ENCODE measurements at places on chromosomes 2 and 18.

DNA sequence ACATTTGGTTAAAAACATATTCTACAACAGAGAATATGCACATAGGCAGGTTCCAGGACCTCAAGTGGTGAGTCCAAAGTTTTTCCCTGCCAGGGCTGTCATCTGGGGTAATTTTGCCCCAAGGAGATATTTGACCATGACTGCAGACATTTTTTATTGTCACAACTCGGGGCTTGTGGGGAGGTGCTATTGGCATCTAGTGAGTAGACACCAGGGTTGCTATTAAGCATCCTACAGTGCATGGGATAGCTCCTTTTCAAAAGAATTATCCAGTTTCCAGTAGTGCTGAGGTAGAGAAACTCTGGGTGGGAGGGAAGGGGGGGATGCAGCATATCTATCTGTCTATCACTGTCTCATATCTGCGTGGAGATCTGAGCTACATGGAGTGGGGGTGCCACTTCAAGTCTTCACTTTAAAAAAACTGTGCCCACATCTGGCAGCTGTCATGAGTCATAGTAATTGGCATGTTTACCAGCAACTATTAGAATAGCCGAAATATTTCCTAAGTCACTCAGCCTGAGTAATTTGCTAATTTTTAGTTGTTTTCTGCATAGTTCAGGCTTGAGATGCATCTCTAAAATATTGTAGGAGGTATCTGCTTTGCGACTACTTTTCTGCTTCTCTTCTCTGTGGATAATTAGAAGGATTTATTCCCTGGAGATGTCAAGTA, 254.0 kb upstream of the RBMS1 start:
- no peak for DNase-seq

GRCh38 chr18:74518456-74519295, 15.6 kb upstream of the CNDP1 start:
- no peak for DNase-seq

- no peak for DNase-seq
Observed at GRCh38 chr2:172153757-172154156, 51.1 kb upstream of the DLX2 start.

DNA sequence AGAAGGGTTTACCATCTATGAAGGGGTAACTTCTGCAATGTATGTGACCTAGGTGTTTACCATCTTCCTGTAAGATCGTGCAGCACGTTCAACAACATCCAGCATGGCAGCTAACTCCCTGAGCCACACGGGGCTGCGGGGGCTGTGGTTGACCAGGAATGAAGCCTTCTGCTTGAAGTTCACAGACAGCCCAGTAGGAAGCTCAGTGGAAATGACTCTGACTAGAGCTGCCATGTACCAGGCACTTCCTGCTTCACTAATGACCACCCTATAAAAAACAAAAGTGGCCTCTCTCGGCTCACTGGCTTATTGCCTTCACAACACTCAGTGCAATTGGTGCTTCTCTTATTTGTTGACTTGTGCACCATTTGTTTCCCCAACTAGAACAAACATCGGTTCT, 99.7 kb upstream of the SMAD7 start:
- DNase-seq: no peak

- DNase-seq: no peak
Observed at GRCh38 chr18:34789768-34790344, 79.8 kb downstream of the DTNA start.

DNA sequence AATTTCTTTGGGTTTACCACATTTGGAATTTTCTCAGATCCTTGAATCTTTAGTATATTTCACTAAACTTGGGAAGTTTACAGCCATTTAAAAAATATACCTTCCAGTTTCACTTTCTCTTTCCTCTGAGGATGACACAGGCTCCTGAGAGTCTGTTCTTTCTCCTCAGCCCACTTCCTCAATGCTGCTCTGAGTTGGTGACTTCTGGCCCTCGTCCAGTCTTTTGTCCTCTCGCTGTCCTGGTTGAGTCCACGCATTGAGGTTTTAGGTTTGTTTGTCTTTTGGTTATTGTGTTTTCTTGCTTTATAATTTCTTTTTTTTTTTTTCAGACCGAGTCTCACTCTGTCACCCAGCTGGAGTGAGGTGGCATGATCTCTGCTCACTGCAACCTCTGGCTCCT, 40.7 kb upstream of the GALR1 start:
- DNase-seq: no peak

DNA sequence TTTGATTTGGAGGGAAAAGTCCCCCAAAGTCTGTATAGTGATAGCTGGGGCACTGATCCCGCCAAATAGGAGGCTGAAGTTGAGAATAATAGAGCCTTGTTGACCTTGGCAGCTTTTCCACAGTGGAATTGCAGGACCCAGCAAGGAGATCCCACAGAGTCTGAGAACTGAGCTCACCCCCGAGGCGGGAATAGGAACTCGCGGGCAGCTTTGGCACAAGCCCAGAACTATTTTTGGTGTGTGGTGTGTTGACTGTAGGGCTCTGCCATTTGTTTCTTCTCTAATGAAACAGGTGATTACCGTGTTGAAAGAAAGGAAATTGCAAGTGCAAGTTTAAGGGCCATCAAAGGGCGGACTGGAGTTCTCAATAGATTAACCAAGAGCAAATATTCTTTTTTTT, 34.0 kb downstream of the SH3RF3 start:
- DNase-seq: peak; percentile 70

DNA sequence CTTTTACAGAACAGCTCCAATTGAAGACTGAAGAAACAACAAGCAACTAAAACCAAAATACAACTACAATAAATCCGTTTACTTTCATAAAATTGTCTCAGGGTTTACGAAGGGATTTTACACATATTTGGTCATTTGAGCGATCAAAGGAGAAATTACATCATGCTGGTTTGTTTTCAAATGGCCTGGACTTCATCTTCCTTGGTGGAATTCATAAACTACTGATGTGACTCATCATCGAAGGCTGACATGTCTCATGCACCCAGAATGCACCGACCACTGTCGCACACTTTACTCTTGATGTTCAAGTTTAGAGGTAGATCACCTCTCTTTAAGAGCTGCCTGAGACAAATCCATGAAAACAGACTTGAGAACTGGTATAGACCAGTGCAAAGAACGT, 25.6 kb upstream of the PMAIP1 start:
- no peak for DNase-seq

GRCh38 chr2:41968182-41968578, 79.6 kb upstream of the PKDCC start:
- DNase-seq: no peak

GRCh38 chr18:49849331-49850217, 36.2 kb upstream of the ACAA2 start:
- no peak for DNase-seq

DNA sequence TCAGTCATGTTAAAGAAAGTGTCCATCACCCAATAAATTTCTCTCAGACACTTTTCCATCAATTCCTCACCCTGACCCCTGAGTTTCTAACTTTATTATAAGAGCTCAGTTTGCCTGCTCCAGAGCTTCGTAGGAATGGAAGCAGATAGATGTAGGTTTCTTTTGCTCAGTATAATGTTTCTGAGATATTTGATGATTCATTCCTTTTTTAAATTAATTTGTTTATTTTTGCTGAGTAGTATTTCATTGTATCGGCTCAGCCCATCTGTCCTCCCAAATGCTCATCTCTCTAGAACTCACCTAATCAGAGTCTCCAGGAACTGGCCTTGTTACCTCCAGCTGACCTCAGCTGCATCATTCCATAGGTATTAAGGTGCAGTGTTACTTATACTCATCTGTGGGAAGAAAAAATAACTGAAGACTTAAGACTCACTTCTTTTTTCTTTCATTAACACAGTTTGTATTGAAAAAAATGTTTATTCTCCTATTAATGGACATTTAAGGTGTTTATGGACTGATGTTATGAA, 11.9 kb upstream of the BCL2L11 start:
- no peak for DNase-seq

- no peak for DNase-seq
Observed at GRCh38 chr2:200203381-200203827, 103.1 kb upstream of the SPATS2L start.

DNA sequence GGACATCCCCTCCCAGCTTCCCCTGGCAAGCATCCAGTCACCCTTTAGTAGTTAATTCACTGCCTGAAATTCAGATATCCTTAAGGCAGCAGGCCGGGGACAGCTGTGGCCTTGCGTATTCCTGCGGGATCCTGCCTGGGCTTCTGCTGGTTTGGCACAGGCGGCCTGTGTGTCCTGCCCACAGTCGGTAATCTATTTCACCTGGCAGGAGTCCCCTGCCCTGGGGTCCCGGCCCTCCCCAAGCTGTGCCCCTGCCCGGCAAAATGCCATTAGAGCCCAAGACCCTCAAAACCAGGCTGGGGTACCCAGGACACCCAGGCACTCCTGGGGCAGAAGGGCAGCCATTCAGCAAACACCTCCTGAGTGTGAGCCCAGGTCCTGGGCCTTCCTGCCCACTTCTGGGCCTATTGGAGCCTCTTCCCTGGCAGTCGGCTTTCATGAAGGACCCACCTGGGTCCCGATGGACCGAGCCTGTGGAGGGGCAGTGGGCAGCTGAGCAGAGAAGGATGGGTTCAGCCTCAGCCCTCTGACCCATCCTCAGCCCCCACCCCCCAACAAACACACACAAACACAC, 11.6 kb downstream of the CROCC2 start:
- peak; percentile 41 for DNase-seq

- DNase-seq: no peak
Observed at GRCh38 chr2:88265352-88266303, 95.5 kb downstream of the THNSL2 start.

- DNase-seq: no peak
Observed at GRCh38 chr2:159290289-159290907, 3.9 kb upstream of the WDSUB1 start.

GRCh38 chr18:51461956-51462355, 264.5 kb upstream of the MEX3C start:
- no peak for DNase-seq

DNA sequence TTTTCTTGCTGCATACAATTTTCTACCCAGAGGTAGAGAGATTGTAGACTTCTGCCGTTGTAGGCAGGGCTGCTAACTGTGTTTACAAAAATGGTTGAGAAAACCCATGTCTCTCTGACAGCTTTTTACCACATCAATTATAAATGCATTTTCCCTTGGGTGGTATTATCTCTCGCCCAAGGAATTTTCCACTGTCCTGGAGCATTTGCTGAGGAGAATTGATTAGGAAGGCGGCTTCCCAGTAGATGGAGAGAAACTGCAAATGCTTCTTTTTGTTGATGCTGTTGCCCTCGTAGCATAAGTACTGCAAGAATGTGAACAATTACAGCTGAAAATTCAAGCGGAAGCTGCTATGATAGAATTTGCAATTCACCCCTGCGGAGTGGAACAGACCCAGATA, 1007.7 kb upstream of the KLHL29 start:
- DNase-seq: no peak

- DNase-seq: peak; percentile 74
Observed at GRCh38 chr2:64454386-64455332, 697 bp downstream of the LGALSL start.

GRCh38 chr18:21735452-21736015, 5.1 kb upstream of the MIB1 start:
- DNase-seq: peak; percentile 50

GRCh38 chr2:88099798-88100488, 27.9 kb downstream of the FABP1 start:
- DNase-seq: no peak

DNA sequence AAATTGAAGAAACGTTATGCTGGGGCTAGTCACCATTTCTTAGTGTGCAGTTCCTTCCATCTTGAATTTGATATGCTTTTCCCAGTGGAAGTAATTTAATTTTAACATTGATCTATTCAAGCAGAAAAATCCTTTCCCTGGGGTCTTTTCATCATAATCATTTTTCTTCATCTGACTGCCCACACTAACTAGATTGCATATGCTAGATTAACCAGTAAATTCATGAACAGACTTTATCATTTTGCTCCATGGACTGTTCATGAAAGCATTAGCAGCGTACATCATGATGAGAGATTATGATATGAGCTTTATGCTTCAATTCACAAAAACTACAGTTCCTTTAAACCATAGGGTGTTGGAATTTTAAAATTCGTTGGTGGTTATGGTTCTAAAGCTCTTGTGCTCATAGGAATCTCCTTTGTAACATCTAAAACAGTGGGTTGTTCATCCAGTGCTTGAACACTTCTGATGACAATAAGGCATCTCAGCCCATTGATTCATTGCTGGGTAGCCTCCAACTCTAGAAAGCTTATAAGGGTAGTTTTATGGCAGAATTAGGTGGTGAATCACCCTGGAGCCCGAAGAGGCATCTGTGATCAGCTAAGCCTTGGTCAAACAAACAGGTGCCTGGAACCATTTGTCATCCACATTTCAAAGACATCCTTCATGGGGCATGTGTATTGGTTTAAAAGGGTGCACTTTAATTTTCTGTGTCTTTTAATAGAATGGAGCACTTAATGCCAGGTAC, 77.2 kb upstream of the NDUFV2 start:
- no peak for DNase-seq

DNA sequence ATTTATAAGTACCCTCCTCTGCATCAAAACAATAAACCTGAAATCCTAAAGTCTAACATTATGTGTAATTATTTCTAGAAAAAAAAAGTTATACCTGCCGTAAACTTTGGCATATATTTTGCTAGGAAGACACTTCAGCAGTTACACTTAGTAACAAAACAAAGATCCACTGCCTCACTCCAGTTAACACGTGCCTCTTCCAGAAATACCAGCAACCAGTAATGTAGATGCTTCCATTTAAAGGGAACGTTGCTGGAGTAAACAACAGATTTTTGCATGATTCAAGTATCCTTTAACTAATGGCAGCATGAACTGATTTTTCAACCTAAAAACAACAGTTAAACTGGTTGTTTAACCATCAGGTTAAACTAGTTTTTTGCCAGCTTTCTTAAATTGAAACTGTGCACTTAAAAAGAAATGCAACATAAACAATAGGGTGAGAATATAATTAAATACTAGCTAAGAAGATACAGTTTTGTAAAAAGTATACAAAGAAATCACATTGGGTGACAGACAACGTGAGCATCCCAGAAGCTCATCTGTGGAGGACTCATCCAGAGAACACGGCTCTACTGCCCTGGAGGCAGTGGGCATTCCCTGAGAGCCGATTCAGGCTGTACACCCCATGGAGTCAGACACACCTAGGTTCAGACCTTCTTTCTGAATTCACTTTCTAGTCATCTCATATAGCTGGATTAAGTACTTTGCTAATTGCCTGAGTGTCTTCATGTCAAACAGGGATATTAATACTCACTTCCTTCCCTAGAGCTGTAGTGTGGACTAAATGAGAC, 22.3 kb downstream of the MGAT4A start:
- DNase-seq: no peak

DNA sequence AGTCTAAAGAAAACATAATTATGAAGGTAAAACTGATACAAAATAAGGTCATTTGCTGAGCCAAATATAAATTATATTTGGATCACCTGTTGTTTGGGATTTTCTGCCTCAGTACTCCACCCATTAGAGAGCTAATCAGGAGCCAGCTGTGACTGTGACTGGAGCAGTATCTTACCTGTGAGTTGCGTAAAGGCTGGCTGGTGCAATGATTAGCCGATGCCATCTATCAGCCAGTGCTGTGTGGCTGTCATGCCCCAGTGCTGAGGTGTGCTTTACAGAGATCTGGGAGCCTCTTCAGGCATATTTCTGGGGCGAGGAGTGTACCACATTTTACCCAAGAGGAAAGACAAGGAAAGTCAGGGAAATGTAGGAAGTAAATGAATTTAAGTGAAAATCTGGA, 191.8 kb downstream of the LRRTM1 start:
- no peak for DNase-seq

GRCh38 chr2:101956465-101957438, 35.0 kb upstream of the IL1R2 start:
- DNase-seq: peak; percentile 42

- no peak for DNase-seq
Observed at GRCh38 chr2:97914691-97915213, 81.0 kb downstream of the TMEM131 start.
